ENCODE measurements at places on chromosomes 13 and 19.

- DNase-seq, result no peak
Measured at GRCh38 chr19:14411161-14411937, 7.8 kb downstream of the DDX39A start.

DNA sequence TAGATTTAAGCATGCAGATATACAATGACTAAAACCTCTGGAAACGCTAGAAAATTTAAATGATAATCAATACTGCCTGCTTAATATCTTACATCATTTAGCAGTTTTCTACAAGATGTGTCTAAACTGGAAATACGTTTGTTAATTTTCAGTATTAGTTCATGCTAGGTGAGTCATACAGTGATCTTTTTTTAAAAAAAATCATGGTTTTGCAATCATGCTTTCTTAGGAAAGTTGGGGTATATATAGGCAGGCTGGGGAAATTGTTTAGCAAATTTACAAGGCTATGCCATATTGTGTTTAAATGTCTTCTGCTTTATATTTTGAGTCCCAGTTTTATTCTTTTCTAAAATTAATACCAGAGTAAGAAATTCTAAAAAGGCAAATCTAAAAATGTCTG, 245.4 kb upstream of the SPRY2 start:
- DNase-seq, result no peak

- no peak for DNase-seq
Measured at GRCh38 chr13:33111414-33112110, 95.3 kb downstream of the KL start.

- no peak for DNase-seq
Measured at GRCh38 chr13:59303433-59303832, 860.3 kb downstream of the DIAPH3 start.

DNA sequence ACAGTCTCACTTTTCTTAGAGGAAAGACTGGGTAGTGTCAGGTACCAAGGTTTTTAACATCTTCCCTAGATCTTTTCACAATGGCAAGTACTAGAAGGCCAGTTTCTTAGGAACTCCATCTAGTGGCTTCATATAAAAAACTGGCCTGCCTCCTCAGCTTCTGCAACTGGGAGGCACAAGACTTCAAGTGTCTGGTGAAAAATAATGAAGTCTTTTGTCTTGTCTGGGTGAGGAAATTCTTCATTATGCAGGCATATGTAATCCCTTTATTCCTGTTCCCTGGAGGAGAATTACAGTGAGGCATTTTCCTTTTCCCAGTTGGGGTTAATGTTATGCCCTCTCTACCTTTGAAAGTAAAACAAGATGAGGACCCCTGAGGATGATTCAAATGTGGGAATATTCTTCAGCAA, 300.5 kb downstream of the NALCN start:
- DNase-seq, result no peak

DNA sequence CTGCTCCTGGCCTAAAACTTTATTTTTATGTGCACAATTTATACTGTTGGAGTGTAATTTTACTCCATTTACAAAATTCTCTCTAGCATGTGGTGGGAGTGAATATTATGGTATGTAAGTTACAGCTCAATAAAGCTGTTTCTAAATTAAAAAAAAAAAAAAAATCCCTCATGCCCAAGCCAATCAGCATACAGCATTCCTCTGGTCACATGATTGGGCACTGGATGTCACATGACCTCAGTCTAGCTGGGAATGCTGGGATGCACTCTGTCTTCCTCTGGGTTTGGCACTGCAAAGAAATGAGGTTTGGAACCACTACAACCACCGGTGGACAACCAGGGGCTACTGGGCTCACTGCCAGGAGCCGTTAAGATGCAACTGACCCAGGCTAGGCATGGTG, 67.6 kb downstream of the ZNF557 start:
- DNase-seq, result no peak

DNA sequence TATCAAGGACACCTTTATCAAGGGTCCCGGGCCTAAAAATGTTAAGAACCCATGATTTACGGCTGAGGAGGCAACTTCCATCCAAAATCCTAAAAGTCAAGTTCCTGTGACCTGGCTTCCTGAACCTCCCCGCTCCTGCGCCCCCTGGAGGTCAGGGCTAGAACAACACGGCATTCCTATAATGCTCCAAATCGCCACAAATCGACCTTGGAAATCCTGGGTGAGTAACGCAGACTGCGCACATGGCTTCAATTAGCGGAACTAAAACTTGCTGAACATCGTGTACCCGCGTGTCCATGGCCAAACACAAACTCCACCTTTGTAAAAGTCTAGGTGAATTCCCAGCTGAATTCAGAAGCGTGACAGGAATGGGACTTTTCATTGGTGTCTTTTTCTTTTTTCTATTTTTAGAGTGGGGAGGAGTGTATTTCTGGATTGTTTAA, 4.3 kb upstream of the C5AR1 start:
- DNase-seq, result peak; percentile 91

DNA sequence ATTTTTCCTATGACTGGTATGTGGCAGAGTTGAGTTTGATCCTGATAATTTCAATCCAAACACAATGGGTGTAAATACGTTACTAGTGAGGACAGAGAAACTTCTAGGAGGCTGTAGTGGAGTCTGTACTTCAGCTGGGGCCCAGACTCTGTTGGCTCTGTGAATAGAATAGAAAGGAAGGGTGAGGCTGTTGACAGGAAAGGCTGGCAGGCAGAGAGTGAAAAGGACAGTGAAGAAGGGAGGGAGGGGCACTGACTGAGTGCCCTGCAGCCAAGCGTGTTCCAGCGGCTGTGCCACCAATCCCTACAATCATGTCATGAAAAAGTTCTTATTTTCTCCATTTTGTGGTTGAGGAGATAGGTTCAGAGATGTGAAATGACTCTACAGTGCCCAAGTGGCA, 80.5 kb downstream of the MBNL2 start:
- no peak for DNase-seq

DNA sequence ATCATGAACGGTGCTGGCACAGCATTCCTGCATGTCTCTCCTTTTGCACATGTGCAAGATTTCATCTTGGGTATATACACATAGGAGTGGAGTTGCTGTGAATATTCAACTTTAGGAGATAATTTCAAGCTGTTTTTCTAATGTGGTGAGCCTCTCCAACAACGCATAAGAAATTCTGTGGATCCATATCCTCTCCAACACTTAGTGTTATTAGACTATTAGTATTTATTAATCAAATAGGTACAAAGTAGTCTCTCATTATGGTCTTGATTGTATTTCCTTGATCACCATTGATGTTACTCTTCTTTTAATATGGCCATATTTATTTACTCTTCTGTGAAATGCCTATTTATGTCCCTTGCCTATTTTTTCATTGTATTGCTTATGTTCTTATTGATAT, 114.5 kb downstream of the URI1 start:
- no peak for DNase-seq
